ENCODE measurements at places on chromosomes 4 and X.

GRCh38 chr4:61478340-61478739 lies 278.2 kb downstream of the ADGRL3 start:
- no peak for DNase-seq

- DNase-seq: no peak
Measured at GRCh38 chr4:19735012-19735411, 516.7 kb upstream of the SLIT2 start.

DNA sequence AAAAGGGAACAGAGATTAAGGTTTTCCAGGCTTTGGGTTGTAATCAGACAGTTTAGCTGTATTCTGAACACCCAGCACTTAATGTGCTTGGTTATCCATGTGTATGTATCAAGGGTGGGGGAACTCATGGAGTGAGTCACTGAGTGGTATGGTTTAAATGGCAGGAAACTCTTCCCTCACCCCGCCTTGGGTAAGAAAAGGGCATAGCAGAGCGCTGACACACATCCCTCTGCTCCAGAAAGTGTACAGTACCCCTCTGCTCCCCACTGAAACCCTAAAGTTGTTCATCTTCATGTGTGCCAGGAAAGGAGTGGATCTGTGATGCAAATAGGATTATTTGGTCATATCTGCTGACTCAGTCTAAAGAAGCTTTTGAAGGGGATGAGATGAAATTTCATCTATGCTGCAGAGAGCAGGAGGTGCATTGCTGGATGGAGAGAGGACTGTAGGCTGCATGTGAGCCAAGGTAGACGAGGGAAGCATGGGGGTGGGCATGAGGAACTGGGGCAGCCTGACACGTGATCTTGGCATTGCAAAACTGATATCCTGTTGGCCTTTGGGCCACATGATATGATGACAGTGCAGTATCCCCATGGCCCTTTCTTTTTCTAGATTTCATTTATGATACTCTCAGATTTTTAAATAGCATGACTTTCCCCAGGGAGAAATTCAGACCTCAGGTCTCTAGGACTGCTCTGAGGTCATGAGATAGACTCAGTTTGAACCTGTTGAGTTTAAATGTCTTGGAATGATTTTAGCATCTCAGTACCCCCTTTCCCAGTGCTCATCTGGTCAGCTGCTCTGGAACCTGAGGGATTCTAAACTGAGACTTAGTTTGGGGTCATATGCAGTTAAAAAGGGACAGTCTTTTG lies 84.8 kb downstream of the TMEM164 start:
- DNase-seq: no peak

- DNase-seq: no peak
Measured at GRCh38 chr4:72786401-72786990, 217.5 kb upstream of the ADAMTS3 start.
